ENCODE measurements at places on chromosomes 7 and 10.
A peak's percentile ranks its signal among the peaks of the same experiment; 100 is the strongest.

DNA sequence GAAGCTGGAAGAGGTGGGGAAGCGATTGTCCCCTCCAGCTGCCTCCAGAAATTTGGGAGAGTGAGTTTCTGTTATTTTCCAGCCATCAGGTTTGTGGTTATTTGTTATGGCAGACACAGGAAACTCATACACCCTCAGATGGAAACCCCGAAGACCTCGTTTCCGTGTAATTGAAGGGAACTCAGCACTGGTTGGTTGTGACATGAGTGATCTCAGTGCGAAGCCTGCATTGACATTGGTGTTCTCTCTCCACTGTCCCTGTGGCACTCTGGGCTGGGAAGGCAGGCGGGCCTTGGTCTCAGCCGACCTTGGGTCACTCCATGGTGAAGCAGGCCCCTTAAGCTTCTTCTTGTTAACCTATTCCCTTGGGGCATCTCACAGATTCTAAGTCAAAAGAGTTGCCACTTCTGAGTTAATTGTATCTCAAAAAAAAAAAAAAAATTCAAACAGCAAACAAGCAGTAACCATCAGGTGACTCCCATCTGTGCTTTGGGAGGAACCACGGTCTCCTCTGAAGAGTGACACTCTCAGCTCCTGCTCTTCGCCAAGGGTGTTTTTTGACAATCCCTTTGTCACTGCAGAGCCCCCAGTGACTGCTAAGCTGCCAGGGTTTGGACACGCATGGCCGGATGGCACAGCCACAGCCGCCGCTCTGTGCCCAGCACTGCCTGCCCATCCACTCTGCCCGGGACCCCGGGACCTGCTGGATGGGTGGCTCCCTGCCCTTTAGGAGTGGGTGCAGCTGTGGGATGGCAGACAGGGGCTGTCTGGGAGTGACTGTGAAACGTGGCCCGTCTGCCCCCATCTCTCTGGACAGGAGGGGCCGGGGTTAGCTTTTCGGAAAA is 233.6 kb downstream of the PRPF18 start:
- DNase-seq = no peak

DNA sequence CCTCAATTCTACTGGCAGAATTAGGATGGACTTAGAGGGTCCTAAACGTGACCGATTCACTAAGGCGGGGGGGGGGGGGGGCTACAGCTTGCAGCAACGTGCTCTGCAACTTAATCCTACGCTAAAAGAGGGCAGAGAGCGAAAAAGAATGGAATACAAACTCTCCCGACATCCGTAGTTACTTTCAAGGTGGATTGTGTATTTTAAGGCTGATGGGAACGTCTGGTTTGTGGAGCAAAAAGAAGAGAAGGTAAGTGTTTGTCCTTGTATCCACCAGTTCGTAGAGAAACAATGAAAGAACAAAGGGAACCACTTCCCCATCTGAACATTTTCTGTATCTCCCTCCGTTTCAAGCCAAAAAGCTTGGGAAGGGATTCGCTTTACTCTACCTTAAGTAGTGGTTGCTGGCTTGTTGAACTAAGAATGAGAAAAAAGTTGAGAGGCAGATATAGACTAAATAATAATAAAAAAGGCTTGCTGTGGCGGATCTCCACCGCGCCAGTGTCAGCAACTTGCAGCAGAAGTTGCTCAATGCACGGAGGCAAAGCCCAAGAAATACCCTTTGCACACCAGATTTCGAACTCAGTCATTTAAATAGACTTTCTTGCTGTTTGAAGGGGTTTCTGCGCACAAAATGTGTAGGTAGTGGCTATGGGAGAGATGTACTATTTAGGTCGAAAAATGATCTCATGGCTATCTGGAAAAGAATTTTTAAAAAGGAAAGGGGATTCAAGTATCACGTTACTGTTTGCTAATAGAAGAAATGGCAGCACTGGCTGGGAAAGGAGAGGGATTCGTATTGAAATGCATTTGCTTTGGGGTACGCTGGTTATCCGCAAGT is 736 bp downstream of the SKIDA1 start:
- DNase-seq = no peak

GRCh38 chr10:33460505-33461294 is 126.2 kb upstream of the NRP1 start:
- DNase-seq = no peak

DNA sequence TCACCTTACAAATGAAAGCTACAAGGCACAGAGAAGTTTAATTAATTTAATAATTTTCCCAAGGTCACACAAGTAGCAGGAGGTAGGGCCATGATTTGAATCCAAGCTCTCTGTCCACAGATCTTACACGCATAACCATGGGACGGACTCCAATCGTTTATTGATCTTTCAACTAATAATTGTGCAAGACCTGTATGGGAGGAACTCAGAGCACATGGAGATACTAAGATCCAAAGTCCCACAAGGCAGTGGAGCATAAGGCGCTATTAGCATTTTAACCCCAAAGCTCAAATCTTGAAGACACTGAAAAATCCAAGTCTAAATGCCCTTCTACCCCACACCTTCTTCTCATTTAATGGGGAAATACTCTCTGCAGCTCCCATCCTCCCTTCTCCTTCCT is 143.5 kb downstream of the FGFR2 start:
- no peak for DNase-seq

DNA sequence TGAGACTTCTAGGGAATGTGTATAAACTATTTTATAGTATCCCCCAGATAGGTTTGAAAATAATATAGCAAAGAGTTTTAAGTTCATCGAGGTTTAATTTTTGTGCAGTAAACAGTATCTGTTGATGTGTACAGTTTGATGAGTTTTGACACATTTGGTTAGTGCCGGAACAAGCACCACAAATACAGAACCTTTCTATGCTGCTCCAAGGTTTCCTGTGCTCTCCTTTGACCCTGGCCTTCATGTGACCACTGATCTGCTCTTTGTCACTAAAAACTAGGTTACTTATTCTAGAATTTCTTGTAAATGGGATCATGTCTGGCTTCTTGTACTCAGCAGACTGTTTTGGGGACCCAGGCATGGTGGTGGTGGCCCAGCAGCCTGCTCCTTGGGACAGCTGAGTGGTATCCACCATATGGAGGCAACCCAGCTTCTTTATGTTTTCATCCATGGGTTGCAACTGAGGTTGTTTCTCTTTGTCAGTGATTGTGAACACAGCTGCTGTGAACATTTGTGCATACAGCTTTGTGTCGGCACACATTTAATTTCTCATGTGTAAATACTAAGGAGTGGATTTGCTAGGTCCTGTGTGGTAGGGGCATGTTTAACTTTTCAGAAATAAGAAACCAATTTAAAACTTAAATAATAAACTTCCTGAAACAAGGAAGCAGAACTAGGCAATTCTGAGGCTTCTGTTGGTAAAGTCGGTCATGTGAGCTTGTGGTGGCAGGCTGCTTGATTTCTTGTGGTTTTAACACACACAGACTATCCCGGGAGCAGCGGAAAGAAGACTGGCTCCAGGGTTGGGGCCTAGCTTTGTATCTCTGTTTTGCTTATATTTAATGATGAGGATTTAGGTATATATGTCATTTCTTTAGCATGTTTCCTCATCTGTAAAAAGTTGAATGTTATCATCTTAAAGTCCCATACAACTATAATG is 219.4 kb downstream of the ABCA13 start:
- DNase-seq = no peak

DNA sequence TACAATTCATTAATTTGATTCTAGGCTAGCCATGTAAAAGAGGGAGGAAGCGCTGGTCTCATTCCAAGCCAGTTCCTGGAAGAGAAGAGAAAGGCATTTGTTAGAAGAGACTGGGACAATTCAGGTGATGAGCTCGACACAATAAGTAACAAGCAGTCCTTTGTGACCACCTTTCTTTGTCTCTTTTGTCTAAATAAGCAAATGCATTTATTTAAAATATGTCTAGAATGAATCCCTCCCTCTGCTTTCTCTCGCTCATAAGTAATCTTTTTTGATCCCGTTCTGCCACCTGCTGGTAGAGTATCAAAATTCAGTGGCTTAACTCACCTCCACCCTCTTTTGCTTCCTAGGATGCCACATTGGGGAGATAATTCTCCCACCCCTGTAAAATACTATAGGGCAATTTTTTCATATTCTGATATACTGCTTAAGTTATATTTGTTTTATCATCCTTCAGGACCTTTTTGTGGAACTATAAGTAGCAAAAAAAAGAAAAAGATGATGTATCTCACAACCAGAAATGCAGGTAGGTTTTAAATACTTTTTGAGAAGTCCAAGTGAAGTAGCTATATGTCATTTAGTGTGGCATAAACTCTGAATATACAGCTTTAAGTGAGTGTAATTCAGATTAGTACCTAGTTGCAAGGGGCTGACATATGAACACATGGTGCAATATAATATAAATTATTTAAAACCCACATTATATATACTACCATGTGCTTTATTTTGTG is 91.5 kb downstream of the GSDME start:
- peak; percentile 19 for DNase-seq
